ENCODE measurements at places on chromosomes 3 and 15.

DNA sequence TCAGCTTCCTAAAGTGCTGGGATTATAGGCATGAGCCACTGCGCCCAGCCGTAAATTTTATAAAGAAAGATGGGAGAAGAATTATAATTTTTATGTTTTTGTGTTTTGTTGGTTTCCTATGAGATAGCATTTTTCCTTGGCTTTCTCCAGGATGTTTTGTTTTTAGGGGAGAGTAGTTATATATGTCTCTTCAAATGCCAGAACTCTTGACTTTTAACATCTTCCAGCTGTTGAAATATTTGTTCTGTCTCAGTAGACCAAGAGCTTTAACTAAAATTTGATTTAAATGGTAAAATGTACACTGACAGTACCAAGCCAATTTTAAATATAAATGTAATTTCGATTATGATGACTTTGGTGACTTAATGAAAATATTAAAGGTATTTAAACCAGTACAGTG lies 96.8 kb downstream of the DHX36 start:
- no peak for DNase-seq

DNA sequence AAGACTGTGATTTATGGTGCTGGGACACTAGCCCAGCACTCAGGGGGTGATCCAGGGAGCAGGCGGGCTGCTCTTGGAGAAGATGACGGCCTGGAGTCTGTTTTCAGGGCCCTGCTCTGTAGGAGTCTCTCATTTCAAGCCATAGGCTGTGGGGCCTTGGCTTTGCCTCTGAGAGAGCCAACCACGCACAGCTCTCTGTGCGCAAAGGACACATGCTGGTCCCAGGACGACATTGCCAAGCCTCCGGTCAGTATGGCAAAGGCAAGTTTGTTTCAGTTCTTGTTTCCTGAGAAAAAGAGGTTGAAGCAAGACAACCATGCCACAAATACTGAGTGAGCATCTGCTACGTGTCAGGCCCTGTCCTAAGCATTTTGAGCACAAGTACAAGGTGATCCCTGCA lies 197.1 kb downstream of the EPHB1 start:
- DNase-seq: no peak

DNA sequence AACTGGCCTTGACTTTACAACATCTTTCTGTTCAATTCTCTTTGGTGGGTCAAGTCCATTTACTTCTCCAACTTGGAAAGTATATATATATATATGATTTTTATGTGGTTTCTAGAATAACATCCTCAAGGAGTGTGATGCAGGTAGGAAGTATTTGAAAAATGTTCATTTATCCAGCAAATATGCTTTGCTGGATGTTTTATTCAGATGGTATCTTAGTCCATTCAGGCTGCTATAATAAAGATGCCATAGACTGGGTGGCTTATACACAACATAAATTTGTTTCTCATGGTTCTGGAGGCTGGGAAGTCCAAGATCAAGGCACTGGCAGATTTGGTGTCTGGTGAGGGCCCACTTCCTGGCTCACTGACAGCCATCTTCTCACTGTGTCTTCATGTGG lies 168.7 kb upstream of the RASGRP1 start:
- no peak for DNase-seq

DNA sequence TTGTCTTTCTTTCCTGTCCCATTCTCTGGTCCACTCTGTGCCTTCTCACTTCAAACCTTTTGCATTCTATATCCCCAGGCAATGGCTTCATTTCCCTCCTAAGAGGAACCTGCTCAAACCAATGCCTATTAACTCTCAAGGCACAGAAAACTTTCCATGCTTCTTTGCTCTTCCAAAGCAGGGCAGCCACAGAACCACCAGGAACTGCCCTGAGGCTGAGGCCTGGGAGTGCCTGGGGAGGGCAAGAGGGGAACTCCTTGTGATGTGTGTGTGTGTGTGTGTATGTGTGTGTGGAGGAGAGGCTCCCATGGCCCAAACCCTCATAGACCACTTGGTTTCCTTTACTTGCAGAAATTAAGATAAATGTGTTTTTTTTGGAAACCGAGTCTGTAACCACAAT lies 14.1 kb upstream of the PGPEP1L start:
- DNase-seq: no peak

- DNase-seq: no peak
Observed at GRCh38 chr15:100866386-100867330, 13.0 kb upstream of the ALDH1A3 start.

DNA sequence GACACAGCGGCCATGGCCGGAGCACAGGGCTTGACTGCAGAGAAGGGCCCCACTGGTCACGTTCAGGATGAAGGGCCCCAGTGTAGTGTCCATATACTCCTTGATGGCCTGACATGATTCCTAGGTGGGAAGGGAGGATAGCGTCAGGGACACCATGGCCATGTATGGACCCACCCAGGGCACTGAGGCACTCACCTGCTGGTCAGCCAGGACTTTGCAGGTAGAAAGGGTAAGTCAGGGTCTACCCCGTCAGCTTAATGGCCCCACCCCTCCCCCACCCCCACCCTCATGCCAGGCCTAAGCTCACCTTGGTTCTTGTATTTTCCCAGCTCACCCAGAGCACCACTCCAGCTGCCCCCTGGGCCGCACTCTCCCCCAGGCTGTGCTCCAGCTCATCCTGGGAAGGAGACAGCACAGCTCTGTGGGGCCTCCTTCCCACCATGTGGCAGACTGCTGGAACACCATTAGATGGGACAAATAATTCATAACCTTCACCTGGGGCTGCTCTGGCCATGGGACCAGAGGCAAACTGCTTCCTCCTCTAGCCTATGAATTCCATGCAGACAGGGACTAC lies 1.6 kb upstream of the HYAL3 start:
- DNase-seq: no peak

Measured in CD4-positive, CD25-positive, alpha-beta regulatory T cell (primary cell).